ENCODE measurements at places on chromosomes 12 and 14. TPM values are rescaled to one million over a fixed set of nuclear protein-coding genes. Genes with fewer than 3 reads are reported as not detected.

Gene RHOJ
- total RNA-seq, result 63.6 TPM

Gene PPM1A
- total RNA-seq, result 45.2 TPM

Gene NFE2
- total RNA-seq, result 0.30 TPM

Gene FAM177A1
- 68.3 TPM for total RNA-seq

Data from osteocyte (in vitro differentiated cells).